ENCODE measurements at places on chromosomes 7 and 10. TPM values are rescaled to one million over a fixed set of nuclear protein-coding genes. Genes with fewer than 3 reads are reported as not detected.

SPDYE2B gene
- total RNA-seq: not detected

NUTM2D gene
- 5.0 TPM for total RNA-seq

MRLN gene
- total RNA-seq: not detected

MYL7 gene
- total RNA-seq: not detected

DNA sequence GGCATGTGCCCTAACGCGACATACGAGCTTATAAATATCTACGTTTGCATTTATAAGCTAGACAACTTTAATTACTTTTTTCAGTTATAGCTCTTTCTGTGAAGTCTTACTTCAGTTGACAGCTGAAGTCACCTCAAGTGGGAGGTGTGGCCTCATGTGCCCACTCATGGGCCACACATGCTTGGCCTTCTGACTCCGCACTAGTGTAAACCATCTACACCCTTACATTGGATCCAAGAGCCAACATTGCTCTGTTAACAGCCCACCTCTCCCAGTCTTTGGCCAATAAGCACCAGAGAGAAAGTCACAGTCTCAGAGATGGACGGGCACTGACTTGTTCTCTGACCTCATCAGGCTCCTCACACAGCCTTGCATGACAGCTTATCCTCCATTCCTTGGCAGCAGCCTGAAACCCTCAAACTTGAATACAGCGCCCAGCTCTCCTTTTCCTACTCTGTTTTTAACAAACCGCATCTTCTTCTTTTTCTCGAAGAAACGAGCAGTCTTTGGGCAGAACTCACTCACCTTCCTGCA is 70.9 kb upstream of the AMPH start:
- no peaks in the 10 kb centered on the region for H3K4me1 ChIP-seq
- H3K4me3 ChIP-seq: no peak overlapping the region
- no peaks in the 10 kb centered on the region for H3K36me3 ChIP-seq
- no peaks in the 10 kb centered on the region for H3K27me3 ChIP-seq
- H3K27ac ChIP-seq: no peak overlapping the region
- DNase-seq: no peak

- H3K27ac ChIP-seq: peak overlapping the region; percentile 70
- peaks cover 33% of the 10 kb centered on the region for H3K36me3 ChIP-seq
- H3K27me3 ChIP-seq: no peaks in the 10 kb centered on the region
Observed at GRCh38 chr7:44769376-44769775, 20.7 kb downstream of the ZMIZ2 start.

- H3K4me3 ChIP-seq: no peak overlapping the region
- no peaks in the 10 kb centered on the region for H3K4me1 ChIP-seq
- no peak overlapping the region for H3K27ac ChIP-seq
- H3K36me3 ChIP-seq: no peaks in the 10 kb centered on the region
Observed at GRCh38 chr7:122770686-122771335, 68.1 kb upstream of the RNF148 start.

GRCh38 chr7:5624386-5625365 is 156.8 kb downstream of the RNF216 start:
- H3K27me3 ChIP-seq: no peaks in the 10 kb centered on the region
- H3K27ac ChIP-seq: no peak overlapping the region
- no peak overlapping the region for H3K4me3 ChIP-seq
- peaks cover 12% of the 10 kb centered on the region for H3K4me1 ChIP-seq

- no peak overlapping the region for H3K27ac ChIP-seq
- peaks cover 56% of the 10 kb centered on the region for H3K27me3 ChIP-seq
- no peak for DNase-seq
- no peaks in the 10 kb centered on the region for H3K36me3 ChIP-seq
- peaks cover 9% of the 10 kb centered on the region for H3K4me1 ChIP-seq
- H3K4me3 ChIP-seq: peak overlapping the region; percentile 55
Observed at GRCh38 chr10:97196223-97197029, 10.7 kb upstream of the SLIT1 start.

- no peaks in the 10 kb centered on the region for H3K27me3 ChIP-seq
- no peak overlapping the region for H3K4me3 ChIP-seq
- DNase-seq: no peak
- H3K4me1 ChIP-seq: no peaks in the 10 kb centered on the region
Observed at GRCh38 chr10:87804939-87805569, 13.0 kb downstream of the ATAD1 start.

GRCh38 chr7:74388880-74389415 is 64.8 kb upstream of the GTF2IRD1 start:
- no peak for DNase-seq
- peaks cover 37% of the 10 kb centered on the region for H3K36me3 ChIP-seq
- no peaks in the 10 kb centered on the region for H3K27me3 ChIP-seq
- H3K4me1 ChIP-seq: peaks cover 5% of the 10 kb centered on the region

GRCh38 chr7:88347517-88347916 is 40.8 kb upstream of the STEAP4 start:
- no peak overlapping the region for H3K27ac ChIP-seq
- no peaks in the 10 kb centered on the region for H3K36me3 ChIP-seq
- no peaks in the 10 kb centered on the region for H3K27me3 ChIP-seq
- no peak overlapping the region for H3K4me3 ChIP-seq
- no peak for DNase-seq

- no peak for DNase-seq
- H3K4me3 ChIP-seq: no peak overlapping the region
- no peaks in the 10 kb centered on the region for H3K27me3 ChIP-seq
- no peaks in the 10 kb centered on the region for H3K4me1 ChIP-seq
- no peaks in the 10 kb centered on the region for H3K36me3 ChIP-seq
- no peak overlapping the region for H3K27ac ChIP-seq
Observed at GRCh38 chr7:80588591-80588990, 49.9 kb upstream of the CD36 start.

DNA sequence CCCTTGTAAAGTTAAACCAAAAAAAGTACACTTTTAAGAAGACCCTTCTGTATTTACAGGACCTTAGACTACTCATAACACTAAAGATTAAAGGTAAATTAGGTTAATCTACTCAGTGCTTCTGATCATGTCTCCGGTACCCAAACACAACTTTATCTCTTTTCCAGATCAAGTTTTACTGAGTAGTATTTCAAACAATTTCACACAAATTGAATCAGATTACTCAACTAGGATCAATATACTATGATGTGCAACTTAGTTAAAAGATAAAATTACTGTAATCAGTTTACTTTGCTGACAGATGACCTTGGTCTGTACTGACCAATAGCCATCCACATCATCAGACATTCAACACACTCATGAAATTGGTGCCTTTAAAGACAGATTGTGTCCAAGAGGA is 191.4 kb downstream of the SEMA3A start:
- H3K4me3 ChIP-seq: no peak overlapping the region
- no peaks in the 10 kb centered on the region for H3K36me3 ChIP-seq
- no peaks in the 10 kb centered on the region for H3K27me3 ChIP-seq
- no peak overlapping the region for H3K27ac ChIP-seq
- DNase-seq: no peak
